PC-9 (cell line): ENCODE measurements at places on chromosomes 1 and 21. TPM values are rescaled to one million over a fixed set of nuclear protein-coding genes. Genes with fewer than 3 reads are reported as not detected.

DNA sequence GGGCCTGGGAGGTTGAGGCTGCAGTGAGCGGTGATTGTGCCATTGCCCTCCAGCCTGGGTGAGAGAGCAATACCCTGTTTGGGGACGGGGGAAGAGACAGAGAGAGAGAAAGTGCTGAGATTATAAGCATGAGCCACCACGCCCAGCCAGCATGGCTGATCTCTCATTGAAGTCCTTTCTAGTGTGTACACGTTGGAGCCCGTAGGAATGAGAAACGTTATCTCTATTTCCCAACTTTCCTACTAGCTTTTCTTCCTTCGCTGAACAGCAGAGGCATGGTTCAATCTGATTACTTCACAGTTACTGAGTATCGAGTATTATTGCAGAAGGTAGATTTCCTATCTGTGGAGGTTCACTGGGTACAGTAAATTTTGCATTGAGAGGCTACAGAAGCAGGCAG is 4.5 kb downstream of the PEX14 start:
- no peak for DNase-seq

Gene HJV
- not detected in 2 replicates for total RNA-seq

Gene PRPF38B
- 38.0 and 48.9 TPM in 2 replicates for total RNA-seq

Gene RNU1-4
- total RNA-seq: 1,333 and 3,235 TPM in 2 replicates

DNA sequence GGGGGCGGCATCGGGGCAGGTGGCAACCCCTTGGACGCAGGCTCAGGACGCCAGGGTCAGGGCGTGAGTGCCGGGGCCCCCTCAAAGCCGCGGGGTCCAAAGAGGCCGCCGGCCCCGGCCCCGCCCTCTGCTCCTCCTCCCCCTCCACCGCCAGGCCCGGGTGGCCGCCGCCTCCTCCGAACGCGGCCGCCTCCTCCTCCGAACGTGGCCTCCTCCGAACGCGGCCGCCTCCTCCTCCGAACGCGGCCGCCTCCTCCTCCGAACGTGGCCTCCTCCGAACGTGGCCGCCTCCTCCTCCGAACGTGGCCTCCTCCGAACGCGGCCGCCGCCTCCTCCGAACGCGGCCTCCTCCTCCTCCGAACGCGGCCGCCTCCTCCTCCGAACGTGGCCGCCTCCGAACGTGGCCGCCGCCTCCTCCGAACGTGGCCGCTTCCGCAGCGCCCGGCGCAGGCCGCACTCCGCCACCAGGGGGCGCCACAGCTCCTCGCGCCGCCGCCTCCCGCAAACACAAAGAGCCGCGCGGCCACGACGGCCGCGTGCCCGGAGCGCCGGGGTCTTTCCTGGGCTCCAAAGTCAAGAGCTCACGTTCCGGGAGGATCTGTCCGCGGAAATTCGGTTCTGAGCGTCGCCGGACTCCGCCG is 19.3 kb upstream of the SAMD11 start:
- DNase-seq: peak; percentile 89

Gene EXTL2
- 16.3 and 20.2 TPM in 2 replicates for total RNA-seq

GRCh38 chr1:6148497-6149241 is 31.5 kb downstream of the CHD5 start:
- no peak for DNase-seq

Gene STUM
- not detected in 2 replicates for total RNA-seq
